ENCODE measurements at places on chromosomes 6 and 20. TPM values are rescaled to one million over a fixed set of nuclear protein-coding genes. Genes with fewer than 3 reads are reported as not detected.
A peak's percentile ranks its signal among the peaks of the same experiment; 100 is the strongest.

DNA sequence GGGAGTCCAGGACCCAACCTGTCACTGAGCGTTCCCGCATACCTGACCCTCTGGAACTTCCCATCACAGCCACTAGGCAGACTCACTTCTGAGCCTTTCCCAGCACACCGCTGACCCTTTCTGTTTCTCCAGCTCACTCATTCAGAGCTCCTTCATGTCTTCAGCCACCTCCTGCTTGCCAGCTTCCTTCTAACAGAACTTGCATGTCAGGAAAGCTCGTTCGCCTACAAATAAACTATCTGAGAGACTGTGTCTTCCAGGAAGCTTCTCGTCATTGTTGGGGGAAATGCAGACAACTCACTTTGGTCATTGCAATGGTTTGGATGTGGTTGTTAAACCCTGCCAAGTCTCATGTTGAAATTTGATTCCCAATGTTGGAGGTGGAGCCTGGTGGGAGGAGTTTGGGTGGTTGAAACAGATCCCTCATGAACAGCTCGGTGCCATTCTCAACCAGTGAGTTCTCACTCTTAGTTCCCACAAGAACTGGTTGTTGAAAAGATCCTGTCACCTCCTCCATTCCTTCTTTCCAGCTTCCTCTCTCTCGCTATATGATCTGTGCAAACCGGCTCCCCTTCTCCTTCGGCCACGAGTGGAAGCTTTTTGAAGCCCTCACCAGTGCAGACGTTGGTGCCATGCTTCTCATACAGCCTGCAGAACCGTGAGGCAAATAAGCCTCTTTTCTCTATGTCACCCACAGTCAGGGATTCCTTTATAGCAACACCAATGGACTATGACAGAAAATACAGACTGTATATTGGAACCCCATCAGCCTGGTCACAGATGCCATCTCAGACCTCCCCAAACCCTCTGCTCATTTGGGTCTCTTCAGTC lies 1.4 kb upstream of the MUC21 start:
- DNase-seq: peak; percentile 73

GRCh38 chr6:36248980-36249379 lies 20.9 kb upstream of the PNPLA1 start:
- no peak for DNase-seq

DNA sequence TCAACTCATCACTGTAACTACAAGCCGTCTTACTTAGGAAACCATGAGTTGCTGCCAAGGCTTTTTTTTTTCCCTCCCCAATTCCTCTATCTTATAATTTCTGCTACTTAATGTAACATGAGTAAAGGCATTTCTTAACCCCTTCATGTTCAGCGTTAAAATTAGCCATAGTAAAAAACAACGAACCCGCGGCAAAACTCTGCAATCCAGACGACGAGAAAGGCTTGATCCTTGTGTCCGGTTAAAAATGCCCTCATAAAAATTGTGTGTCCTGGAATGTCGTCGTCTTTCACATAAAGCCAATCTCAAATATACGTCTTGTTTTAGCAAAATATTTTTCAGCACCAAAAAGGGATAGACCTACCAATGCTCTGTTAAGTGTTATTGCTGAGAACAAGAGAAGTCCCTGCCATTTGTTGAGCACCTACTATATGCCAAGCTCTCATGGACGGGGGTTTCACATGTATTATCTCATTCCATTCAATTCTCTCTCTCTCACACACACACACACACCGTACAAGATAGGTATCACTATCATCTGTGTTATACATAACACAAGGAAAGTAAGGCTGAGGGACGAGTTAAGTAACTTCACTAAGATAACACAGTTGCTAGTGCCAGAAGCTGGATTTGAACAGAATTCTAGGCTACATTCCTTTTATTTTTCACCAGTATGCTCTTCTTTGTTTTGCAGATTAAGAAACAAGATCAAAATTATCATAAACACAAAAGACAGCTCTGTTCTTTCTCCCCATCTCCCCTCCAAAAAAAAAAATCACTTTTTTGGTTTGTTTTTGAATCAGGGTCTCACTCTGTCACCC lies 683 bp upstream of the ARHGAP18 start:
- no peak for DNase-seq

DNA sequence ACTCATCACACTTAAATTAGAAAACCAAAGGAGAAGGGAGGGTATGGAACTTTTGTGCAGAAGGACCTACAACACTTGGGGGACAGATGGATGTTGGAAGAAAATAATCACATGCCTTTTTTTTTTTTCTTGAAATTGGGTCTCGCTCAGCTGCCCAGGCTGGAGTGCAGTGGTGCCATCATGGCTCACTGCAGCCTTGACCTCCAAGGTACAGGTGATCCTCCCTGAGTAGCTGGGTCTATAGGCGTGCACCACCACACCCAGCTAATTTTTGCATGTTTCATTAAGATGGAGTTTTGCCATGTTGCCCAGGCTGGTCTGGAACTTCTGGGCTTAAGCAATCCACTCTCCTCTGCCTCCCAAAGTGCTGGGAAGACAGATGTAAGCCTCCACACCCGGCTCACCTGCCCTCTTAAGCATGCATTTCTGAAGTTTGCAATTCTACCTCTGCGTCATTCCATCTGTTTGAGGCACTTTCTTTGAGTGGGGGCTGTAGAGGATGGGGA lies 370.8 kb upstream of the JARID2 start:
- no peak for DNase-seq

Gene ESR1
- 4.7 TPM for total RNA-seq

- no peak for DNase-seq
These were observed 635.1 kb downstream of the EPHA7 start for GRCh38 chr6:92784235-92784634.

Gene SLX4IP
- 7.9 TPM for total RNA-seq

GRCh38 chr6:135084001-135084915 lies 29.6 kb upstream of the HBS1L start:
- no peak for DNase-seq

Data from thyroid gland (tissue), 4 donors.